Fibroblast of villous mesenchyme (primary cell): ENCODE measurements at places on chromosomes 4 and X. TPM values are rescaled to one million over a fixed set of nuclear protein-coding genes. Genes with fewer than 3 reads are reported as not detected.
A peak's percentile ranks its signal among the peaks of the same experiment; 100 is the strongest.

GRCh38 chr4:151745481-151746231, 15.2 kb downstream of the GATB start:
- DNase-seq = peak; percentile 39

GRCh38 chrX:26562156-26562555, 346.2 kb downstream of the MAGEB5 start:
- DNase-seq = no peak

- DNase-seq = peak; percentile 36
Measured at GRCh38 chr4:53132132-53132891, 233.5 kb downstream of the SCFD2 start.

GRCh38 chr4:111434586-111434985, 710.7 kb upstream of the FAM241A start:
- DNase-seq = peak; percentile 2

KCNE5 gene
- 0.32 TPM in 1 of 2 replicates, not detected in the other for total RNA-seq

AREG gene
- under 0.01 TPM in 1 of 2 replicates, not detected in the other for total RNA-seq

DNA sequence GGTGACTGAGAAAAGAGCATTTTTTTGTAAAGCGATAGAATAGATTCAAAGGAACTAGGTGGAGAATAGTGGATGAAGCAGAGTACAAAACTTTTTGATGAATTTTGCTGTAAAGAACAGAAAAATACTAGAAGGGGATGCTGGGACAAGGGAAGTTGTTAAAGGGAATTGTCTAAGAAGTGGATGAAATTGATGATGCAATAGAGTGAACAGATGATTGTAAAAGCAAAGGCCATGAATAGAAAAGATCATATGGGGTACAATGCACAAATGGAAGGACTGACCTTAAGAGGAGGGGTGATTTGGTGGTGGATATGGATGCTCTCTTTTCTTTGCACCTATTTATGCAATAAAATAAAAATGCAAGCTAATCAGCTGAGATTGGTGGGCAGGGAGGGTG, 262.7 kb upstream of the MAD2L1 start:
- DNase-seq = no peak

DNA sequence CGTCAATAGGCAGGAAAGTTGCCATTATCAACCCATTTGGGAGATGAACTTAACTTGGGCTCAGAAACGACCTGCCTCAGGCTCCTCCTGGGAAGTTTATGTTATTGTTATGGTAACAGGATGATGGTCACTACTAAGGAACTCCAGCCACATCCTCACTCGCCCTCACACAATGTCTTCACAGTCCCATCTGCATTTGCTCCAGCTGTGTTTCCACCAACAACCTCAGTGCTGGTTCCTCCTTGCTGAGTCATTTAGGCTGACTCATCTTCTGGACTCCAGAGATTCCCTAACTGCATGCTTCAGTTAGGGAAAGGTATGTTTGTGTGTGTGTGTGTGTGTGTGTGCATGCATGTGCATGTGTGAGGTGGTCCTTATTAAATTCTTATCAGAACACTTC, 293.4 kb upstream of the BOD1L1 start:
- DNase-seq = peak; percentile 98

- DNase-seq = peak; percentile 4
Measured at GRCh38 chrX:148661035-148661434, 160.6 kb downstream of the AFF2 start.

GRCh38 chr4:6808259-6808658, 25.7 kb downstream of the KIAA0232 start:
- DNase-seq = no peak

GRCh38 chrX:103378990-103379389, 2.7 kb downstream of the BEX3 start:
- DNase-seq = no peak
